ENCODE measurements at places on chromosomes 7 and 10.

DNA sequence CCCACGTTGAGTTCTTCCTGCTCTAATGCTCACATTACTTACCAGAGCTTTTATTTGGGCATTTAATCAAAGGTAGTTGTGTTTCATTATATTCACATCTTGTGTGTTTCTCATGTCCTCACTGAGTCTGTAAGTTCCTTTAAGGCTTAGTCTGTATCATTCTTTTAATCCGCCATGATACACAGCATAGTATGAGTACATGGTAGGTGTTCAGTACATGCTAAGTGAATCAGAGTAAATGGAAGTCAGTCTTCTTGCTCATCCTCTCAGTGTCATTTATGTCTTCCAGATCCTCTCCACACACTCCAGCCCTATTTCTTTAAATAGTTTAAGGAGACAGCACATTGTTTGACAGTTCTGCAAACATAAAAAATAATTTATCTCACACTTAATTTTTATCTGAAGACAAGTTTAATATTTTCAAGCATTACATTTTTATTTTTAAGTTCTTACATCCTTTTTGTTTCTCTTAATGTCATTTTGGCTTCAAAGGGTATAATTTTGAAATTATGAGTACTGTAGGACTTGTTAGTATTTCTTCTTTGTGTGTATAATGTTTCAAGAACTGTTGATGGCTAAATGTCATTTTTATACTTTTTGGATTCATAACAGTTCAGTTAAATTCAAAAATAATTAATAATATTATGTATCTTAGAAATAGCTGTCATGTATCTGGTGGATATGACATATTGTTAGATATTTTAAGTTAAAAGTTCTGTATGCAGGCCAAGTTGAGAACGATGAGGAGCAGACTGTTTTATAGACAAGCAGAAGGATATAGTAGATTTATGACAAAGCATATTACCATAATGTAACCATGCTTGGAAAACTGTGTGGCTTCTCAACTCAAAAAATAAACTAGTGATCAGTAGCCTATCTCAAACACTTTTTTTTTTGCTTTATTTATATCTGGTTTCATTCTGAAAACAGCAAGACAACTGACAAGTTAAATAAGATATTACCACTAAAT is 342.7 kb downstream of the LRMDA start:
- DNase-seq = no peak

DNA sequence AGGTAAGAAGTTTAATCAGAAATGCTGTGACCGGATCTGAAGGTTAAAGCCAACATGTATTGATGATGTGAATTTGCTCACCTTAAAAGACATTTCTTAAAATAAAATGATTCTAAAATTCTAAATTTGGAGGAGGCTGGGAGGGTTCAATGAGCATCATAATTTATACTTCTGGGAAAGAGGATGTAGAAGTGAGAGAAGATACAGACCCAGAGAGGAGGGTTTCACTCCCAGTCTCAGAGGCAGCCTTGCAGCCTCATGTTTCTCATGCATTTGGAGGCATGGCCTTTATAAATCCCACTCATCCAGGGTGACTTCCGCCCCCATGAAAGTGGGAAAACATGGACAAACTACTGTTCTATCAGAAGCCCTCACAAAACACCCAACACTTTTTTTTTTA is 305.6 kb upstream of the PITRM1 start:
- no peak for DNase-seq

- no peak for DNase-seq
Observed at GRCh38 chr7:650339-651031, 76.0 kb upstream of the DNAAF5 start.

GRCh38 chr7:918441-919113 is 35.9 kb downstream of the ADAP1 start:
- DNase-seq = no peak

- DNase-seq = no peak
Observed at GRCh38 chr7:90903841-90904240, 307.7 kb downstream of the CDK14 start.

DNA sequence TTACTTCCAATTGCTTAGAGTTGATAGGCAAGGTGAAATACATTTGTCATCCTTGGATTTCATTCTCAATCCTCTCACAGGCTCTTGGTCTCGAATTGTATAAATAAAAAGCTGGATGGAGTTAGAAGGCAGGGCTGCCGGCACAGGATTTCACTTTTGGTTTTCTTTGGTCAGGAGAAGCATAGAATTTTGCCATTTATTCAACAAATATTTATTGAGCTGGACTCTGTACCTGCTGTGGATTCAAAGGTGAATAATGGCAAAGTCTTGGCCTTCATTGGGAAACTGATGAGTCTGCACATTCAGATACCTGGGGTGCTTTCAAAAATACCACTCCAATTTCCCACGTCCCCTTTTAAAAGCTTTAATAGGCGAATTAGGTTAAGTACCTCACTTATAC is 49.7 kb downstream of the PDK4 start:
- DNase-seq = peak; percentile 60

- no peak for DNase-seq
Observed at GRCh38 chr10:78513330-78513729, 479.7 kb downstream of the RPS24 start.

- no peak for DNase-seq
Observed at GRCh38 chr7:11875635-11876034, 43.6 kb upstream of the THSD7A start.

- no peak for DNase-seq
Observed at GRCh38 chr7:12872487-12872886, 185.1 kb downstream of the ARL4A start.

GRCh38 chr7:156988343-156989185 is 21.9 kb downstream of the MNX1 start:
- DNase-seq = no peak

GRCh38 chr10:78712147-78712546 is 356.6 kb upstream of the ZMIZ1 start:
- peak; percentile 26 for DNase-seq

DNA sequence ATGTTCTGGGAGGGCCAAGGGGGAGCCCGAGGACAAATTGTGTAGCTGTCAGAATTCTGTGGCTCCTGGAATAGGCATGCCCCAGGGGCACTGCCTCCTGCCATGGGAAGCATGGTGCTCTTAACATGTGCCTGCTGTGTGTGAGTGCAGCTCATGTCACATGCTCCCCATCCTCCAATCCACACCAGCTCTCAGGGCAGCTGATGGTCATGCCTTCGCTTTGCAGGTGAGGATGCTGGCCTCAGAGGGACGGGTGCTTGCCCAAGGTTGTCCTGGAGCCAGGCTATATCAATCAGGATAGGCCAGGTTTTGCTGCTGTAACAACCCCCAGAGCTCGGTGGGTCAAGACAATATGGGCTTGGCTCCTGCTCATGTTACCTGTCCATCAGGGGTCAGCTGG is 303.4 kb downstream of the RPS24 start:
- no peak for DNase-seq

- no peak for DNase-seq
Observed at GRCh38 chr10:99457813-99458212, 27.4 kb upstream of the GOT1 start.

DNA sequence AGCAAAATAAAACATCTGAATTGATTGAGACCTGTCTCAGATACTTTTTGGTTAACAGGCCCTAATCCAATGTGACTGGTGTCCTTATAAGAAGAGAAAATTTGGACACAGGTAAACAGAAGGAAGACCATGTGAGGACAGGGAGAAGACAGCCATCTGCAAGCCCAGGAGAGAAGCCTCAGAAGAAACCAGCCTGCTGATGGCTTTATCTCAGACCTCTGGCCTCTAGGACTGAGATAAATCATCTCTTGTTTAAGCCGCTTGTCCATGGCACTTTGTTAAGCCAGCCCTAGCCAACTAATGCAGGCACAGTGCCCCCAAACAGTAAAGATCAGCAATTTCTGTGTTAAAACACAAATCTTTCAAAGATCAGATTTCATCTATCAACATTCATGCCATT is 41.8 kb upstream of the FIGNL1 start:
- no peak for DNase-seq

GRCh38 chr7:22667562-22668239 is 59.3 kb upstream of the IL6 start:
- DNase-seq = no peak

DNA sequence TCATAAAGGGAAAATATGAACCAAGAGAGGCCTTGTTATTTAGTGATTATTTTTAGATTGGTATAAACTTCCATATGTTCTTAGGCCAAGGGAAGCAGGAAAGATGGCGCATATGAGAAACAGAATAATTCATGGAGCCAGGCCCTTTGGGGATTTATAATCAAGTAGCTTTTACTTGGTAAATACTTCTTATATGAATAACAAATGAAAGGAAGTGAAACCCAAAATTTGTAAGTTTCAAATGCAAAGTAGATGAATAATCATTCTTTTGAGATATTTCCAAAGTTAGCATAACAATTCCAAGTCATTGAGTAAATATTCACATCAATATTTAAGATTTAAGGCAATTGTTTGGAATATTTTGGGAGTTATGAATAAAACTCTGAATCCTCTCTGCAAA is 13.9 kb upstream of the OPTN start:
- DNase-seq = no peak

- DNase-seq = no peak
Observed at GRCh38 chr10:43167498-43167889, 29.2 kb downstream of the CSGALNACT2 start.

DNA sequence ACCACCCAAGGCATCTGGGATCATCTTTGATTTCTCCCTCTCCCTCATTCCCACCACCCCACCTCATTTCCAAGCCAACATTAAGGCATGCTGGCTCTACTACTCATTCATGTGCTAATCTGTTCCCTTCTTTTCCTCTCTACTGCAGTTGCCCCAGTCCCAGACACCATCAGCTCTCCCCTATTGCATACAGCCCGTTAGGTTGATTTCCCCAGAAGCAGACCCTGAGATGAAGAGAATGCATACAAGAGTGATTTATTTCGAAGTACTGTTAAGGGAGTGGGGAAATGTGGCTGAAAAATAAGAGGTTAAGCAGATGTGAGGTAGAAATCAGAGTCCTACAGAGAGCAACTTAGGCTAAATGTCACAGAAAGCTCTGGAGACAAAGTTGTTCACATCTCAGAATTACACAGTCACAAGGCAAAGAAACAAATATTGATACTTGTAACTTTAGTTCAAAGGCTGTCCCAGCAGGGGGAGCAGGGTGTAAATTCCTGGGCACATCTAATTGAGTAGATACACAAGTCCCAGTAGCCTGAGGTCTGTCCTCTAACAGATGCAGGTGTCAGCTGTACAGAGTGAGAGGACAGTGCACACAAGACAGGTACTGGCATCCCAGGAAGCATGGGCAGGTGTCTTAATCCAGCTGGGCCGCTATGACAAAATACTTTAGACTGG is 20.9 kb downstream of the AKR1D1 start:
- DNase-seq = no peak

- no peak for DNase-seq
Observed at GRCh38 chr10:78619115-78619851, 449.5 kb upstream of the ZMIZ1 start.

GRCh38 chr10:102615361-102615760 is 28.9 kb upstream of the TRIM8 start:
- no peak for DNase-seq

DNA sequence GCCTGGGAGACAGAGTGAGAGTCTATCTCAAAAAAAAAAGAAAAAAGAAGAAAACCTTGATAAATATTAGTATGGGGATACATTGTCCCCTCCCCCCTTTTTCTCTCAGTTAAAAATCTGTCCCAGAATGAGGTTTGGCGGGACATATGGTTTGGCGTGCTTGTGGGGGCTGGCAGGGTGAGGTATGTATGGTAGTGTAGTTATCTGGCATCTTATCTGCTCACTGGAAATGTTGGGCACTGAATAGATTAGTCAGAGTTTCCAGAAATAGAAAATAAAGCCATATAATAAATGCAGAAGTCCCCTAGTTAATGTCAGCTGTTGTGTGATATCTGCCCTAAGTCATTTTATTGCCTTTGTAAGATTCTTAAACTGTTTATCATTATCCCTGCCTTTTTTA is 397.5 kb upstream of the GALNT17 start:
- DNase-seq = no peak

DNA sequence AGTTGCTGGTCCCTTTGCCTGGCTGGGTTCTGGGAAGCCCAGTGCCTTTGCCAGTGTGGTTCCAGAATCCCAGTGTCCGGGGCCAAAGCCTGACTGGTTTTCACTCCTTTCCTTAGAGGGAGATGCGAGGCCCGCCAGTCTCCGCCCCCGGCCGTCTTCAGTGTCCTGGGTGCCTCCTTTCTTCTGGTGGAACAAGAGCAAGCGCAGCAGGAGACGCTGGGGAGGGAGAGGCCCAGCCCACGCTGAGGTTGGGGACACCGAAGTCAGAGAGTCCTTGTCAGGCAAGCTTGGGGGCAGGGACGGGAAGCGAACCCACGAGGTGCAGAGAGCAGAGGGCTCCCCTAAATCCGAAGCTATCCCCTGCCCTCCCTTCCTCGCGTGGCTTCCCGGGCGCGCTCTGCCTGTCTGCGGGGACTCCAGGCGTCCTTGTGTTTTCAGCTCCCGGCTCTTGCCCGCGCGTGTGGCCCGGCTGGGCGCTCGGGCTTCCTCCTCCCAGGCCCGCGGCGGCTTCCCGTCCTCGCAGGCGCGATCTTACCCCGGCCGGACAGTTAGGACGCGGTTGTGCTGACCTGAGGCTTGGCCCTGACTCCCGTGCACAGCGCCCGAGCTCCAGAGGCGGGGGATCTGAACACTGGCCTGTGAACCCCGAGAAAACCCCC is 60.6 kb upstream of the UBE3C start:
- DNase-seq = no peak

DNA sequence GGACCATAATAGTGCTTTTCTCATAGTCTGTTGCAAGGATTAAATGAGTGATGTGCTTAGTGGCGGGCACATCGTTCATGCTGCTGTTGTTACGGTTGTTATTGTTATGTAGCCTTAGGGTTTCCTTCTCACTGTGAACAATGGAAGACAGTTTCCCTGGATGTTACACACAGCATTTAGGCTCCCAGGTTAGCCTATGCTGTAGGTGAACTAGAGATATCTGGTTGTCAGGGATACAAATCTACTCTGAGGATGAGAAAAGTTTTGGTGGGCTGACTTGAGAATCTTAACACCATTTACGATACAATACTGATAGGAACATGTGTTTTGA is 14.7 kb downstream of the SH3PXD2A start:
- DNase-seq = no peak

DNA sequence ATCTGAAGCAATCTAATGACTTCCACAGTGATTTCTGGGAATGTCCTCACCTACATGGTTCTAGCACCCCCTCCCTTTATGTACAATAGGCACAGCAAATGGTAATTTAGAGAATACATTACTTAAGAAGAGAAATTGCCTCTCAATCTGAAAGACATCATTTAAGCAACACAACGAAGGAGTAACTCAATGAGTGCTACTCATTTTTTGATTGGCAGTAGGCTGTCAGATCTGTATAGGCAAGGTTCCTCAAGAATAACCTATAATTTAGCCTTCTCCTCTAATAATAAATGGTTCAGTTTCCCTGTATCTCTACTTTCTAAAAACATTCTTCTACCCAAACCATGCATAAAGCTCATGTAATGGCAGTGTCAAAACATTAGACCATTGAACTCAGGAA is 30.6 kb upstream of the SEMA3C start:
- DNase-seq = no peak

GRCh38 chr10:75197906-75198305 is 12.7 kb upstream of the VDAC2 start:
- no peak for DNase-seq

- no peak for DNase-seq
Observed at GRCh38 chr7:138164804-138165203, 88.5 kb downstream of the AKR1D1 start.
